Activated CD4-positive, alpha-beta T cell treated with anti-CD3 and anti-CD28 coated beads for 36 hours (primary cell): ENCODE measurements at places on chromosomes 4 and X.

DNA sequence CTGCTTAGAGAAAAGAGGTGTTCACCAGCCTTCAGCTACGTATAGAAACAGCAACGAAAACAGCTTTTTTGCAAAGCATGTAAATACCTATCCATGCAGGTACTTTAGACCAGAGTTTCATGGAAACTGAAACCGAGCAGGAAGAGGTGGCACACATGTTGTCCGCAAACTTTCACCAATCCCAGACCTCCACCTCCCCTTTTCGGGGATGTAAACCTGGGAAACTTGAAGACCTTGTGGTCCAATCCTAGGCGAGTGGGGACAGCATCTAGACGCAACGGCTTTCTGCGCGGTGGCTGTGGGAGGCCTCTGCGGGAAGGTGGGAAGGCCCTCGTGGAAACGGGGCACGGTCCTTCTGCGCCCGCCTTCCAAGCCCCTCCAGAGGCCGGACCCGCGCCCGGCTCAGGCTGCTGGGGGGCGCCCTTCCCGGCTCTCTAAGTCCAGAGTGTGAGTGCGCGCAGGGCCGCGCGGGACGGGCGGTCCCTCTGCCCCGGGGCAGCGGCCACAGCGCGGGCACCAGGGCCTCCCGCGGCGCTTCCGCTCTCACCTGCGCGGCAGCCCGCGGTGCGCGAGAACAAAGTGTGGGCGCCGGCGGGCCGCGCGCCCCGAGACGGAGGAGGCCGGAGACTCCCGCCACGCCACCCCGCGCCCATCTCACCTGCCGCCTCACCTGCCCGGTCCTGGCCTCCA lies 830 bp upstream of the SHROOM2 start:
- no peaks in the 10 kb centered on the region for H3K36me3 ChIP-seq
- no peak overlapping the region for H3K27ac ChIP-seq
- H3K4me1 ChIP-seq, result no peaks in the 10 kb centered on the region
- H3K4me3 ChIP-seq, result no peak overlapping the region
- H3K27me3 ChIP-seq, result peaks cover 31% of the 10 kb centered on the region

DNA sequence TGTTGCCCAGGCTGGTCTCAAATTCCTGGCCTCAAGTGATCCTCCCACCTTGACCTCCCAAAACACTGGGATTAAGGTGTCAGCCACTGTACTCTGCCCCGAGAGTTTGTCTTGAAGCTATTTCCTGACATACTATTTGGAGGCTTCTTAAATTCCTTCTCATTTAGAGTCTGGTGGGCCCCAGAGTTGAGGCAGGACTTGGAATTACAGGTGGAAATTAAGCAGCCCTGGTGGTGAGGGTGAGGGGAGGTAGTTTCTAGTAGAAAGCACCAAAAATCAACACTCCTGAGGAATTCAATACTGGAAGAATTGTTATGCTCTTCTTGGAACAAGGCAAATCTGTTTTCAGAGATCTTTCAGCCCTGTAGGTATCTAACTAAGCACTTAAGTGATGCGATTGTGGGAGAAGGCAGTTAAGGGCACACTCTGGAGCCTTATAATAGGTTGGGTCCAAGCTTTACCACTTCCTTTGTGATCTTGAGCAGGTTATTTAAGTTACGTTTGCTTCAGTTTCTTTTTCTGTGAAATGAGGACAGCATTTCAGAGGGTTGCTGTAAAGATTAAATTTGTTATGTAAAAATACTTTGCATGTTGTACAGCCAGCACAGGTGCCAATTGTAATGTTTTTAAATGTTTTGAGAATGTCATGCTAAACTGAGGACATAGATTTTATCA lies 200.7 kb downstream of the SOWAHB start:
- no peaks in the 10 kb centered on the region for H3K36me3 ChIP-seq
- peaks cover 22% of the 10 kb centered on the region for H3K27me3 ChIP-seq
- no peak overlapping the region for H3K27ac ChIP-seq
- H3K4me3 ChIP-seq, result no peak overlapping the region
- H3K4me1 ChIP-seq, result peaks cover 6% of the 10 kb centered on the region

DNA sequence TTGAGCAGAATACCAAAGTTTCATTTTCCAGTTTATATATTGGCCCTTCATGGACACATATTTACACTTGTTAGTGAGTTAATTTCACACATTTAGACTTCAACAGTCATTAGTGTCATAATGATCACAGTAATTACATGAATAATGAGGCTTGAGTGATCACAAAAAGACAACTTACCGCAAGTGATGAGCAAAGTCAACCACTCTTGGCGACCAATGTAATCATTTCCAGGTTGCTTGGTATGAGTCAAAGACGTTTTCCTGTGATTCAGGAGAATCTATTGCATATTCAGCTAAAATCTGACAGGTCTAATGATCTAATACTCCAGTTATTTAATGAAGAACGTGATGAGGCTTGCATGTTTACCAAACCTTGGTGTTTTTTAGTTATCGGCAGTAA lies 407.9 kb upstream of the TENM3 start:
- H3K4me3 ChIP-seq, result no peak overlapping the region
- no peaks in the 10 kb centered on the region for H3K27me3 ChIP-seq
- H3K36me3 ChIP-seq, result no peaks in the 10 kb centered on the region

DNA sequence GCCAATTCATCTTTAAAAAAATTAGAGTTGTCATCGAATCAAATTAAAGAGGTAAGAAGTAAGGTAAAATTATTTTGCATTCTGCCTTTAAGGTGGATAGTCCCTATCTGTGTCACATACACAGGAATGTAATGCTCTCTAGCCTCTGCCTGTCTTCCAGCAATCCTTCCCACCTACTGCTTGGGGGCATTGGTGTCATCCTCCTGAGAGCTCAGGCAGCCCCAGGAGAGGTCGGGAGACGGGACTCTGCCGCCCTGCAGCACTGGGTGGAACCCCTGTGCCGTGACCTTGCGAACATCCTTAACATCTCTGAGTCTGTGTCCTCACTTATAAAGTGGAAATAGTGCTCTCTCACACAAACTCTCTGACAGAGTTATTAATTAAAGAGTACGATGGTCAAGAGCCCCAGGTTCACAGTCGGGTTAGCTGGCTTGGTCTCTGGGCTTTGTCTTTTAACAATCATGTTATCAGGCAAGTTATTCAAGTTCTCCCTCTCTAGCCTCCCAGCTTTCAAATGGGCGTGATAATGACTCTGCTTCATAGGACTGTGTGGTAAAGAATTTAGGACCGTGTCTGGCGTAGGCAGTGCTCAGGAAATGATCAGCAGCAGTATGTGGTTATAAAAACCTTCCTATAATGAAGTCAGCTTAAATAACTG lies 10.2 kb downstream of the TLR3 start:
- no peak overlapping the region for H3K4me3 ChIP-seq
- no peak for DNase-seq
- H3K4me1 ChIP-seq, result no peaks in the 10 kb centered on the region
- H3K27me3 ChIP-seq, result peaks cover 4% of the 10 kb centered on the region
- H3K36me3 ChIP-seq, result no peaks in the 10 kb centered on the region

- H3K27me3 ChIP-seq, result no peaks in the 10 kb centered on the region
- no peaks in the 10 kb centered on the region for H3K4me1 ChIP-seq
- no peaks in the 10 kb centered on the region for H3K36me3 ChIP-seq
- no peak overlapping the region for H3K4me3 ChIP-seq
- DNase-seq, result no peak
- H3K27ac ChIP-seq, result no peak overlapping the region
These were observed 161.8 kb upstream of the PCDH18 start for GRCh38 chr4:137694138-137694537.

DNA sequence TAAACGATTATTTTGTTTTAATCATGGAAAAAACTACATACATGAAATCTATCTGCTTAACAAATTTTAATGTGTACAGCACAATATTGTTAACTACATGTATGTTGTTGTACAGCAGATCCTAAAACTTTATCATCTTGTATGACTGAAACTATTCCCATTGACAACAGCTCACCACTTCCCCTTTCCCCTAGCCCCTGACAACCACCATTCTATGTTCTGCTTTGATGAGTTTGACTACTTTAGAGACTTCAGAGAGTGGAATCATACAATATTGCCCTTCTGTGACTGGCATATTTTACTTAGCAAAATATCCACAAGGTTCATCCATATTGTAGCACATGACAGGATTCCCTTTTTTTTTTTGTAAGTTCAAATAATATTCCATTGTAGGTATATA lies 185.9 kb downstream of the CFAP299 start:
- no peaks in the 10 kb centered on the region for H3K4me1 ChIP-seq
- no peaks in the 10 kb centered on the region for H3K36me3 ChIP-seq
- H3K27ac ChIP-seq, result no peak overlapping the region
- H3K27me3 ChIP-seq, result no peaks in the 10 kb centered on the region

DNA sequence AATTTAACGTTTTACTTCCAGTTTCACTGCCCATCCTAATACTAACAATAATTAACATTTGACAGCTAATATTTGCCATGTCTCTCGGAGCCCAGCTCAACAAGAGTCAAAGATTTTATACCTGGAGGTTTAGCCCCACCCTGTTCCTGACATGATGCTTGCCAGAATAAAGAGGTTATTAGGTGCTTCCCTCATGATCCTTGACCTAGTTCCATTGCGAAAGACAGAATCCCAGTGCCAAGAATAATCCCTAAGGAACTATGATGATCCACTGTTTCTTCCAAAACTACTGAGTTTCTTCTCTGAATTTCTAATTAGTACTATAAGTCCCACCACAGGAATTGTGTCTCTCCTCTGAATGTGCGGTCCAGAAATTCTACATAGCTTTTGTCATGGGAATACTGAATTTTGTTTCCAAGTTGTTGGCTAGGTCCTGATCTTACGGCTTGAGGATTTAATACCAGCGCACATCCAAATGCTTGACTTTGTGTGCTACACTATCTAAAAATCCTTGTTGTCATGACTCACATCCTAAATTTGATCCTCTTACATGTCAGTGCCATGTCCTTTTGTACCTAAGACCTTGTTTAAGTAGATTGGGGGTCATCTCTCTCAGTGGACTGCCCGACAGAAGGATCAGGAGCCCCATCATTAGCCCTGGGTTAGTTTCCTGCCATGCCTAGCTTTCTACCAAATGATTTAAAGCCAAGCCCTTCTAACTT lies 23.1 kb downstream of the ANTXR2 start:
- no peak for DNase-seq
- H3K36me3 ChIP-seq, result peaks cover 31% of the 10 kb centered on the region
- no peak overlapping the region for H3K27ac ChIP-seq
- H3K4me1 ChIP-seq, result peaks cover 11% of the 10 kb centered on the region
- H3K4me3 ChIP-seq, result no peak overlapping the region
- H3K27me3 ChIP-seq, result no peaks in the 10 kb centered on the region

GRCh38 chr4:152961773-152962115 lies 25.6 kb downstream of the FHDC1 start:
- H3K36me3 ChIP-seq, result no peaks in the 10 kb centered on the region
- no peaks in the 10 kb centered on the region for H3K27me3 ChIP-seq
- no peak for DNase-seq
- H3K27ac ChIP-seq, result no peak overlapping the region
- no peaks in the 10 kb centered on the region for H3K4me1 ChIP-seq

DNA sequence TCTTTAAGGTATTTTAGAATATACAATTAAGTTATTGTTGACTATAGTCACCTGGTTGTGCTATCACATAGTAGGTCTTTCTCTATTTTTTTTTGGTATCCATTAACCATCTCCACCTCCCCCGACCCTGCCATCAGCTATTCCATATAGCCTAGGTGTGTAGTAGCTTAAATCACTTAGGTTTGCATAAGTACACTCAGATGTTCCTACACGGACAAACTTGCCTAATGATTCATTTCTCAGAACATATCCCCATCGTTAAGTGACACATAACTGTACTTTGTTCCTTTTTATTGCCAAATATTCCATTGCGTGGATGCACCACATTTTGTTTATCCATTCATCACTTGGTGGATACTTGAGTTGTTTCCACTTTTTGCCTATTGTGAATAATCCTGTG lies 67.9 kb downstream of the SLAIN2 start:
- no peaks in the 10 kb centered on the region for H3K27me3 ChIP-seq
- H3K27ac ChIP-seq, result no peak overlapping the region
- no peak overlapping the region for H3K4me3 ChIP-seq
- H3K36me3 ChIP-seq, result peaks cover 39% of the 10 kb centered on the region
- no peak for DNase-seq

DNA sequence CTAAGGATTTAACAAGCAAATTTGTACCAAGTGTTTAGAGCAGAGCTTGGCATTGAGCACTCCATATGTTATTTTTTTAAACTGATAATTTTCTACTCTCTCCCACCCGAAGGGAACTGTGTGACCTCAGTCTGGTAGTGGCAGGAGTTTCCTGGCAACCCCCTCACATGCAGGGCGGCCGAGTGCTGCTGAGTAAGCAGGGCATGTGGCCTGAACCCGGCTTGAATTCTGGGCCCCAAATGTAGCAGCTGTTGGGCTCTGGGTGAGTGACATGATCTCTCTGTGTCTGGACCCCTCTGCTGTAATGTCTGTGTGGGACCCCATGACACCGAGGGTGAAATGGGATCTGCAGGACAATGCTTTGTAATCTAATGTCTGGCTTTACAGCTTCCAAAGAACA lies 13.6 kb upstream of the C4orf50 start:
- peaks cover 3% of the 10 kb centered on the region for H3K27me3 ChIP-seq
- no peak overlapping the region for H3K27ac ChIP-seq
- H3K4me3 ChIP-seq, result no peak overlapping the region
- H3K36me3 ChIP-seq, result no peaks in the 10 kb centered on the region

GRCh38 chr4:71732706-71733105 lies 51.2 kb downstream of the GC start:
- peaks cover 5% of the 10 kb centered on the region for H3K27me3 ChIP-seq
- H3K4me3 ChIP-seq, result no peak overlapping the region
- no peak for DNase-seq
- H3K4me1 ChIP-seq, result no peaks in the 10 kb centered on the region

GRCh38 chr4:47852136-47852535 lies 14.3 kb upstream of the CORIN start:
- H3K27me3 ChIP-seq, result no peaks in the 10 kb centered on the region
- H3K4me3 ChIP-seq, result no peak overlapping the region
- H3K36me3 ChIP-seq, result peaks cover 22% of the 10 kb centered on the region
- no peak for DNase-seq
- no peaks in the 10 kb centered on the region for H3K4me1 ChIP-seq
- H3K27ac ChIP-seq, result no peak overlapping the region

DNA sequence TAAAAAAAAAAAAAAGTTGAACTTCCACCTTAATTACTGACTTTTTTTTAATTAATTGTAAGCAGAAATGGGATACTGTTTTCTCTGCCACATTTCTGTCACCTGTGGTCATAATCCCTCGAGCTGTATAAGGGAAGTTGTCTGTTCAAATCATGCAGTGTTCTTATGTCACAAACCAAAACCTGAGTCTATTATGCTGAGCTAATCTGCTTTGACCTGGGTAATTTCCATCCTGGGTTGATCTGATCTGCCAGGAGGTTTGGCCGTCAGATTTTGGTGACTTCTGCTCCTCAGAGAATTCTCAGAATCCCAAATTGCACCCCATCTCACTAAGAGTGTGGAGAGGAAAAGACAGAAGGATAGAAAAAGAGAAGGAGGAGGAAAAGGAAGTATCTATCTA lies 683.1 kb downstream of the KCTD8 start:
- H3K36me3 ChIP-seq, result no peaks in the 10 kb centered on the region
- H3K27me3 ChIP-seq, result no peaks in the 10 kb centered on the region
- DNase-seq, result no peak
- H3K4me1 ChIP-seq, result no peaks in the 10 kb centered on the region
- H3K4me3 ChIP-seq, result no peak overlapping the region
- no peak overlapping the region for H3K27ac ChIP-seq

DNA sequence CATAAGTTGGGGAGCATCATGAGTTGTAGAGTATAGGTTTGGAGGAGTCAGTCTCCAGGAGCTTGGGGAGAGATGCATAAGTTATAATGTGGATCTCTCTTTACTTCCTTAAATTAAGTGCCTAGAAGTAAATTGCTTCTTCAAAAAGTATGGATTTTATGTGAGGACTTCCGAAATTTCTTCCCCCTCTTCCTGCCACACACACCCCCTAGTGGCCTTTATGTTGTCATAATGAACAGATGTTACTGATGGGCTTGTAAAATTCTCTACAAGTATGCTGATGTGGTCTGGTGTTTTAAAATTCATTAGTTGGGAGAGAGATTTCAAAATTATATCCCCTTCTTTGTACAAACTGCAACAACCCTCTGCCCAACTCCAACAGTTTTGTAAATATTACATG lies 2.3 kb upstream of the METTL14 start:
- peaks cover 24% of the 10 kb centered on the region for H3K4me1 ChIP-seq
- H3K4me3 ChIP-seq, result no peak overlapping the region
- no peak for DNase-seq
- H3K27me3 ChIP-seq, result peaks cover 2% of the 10 kb centered on the region
- peaks cover 3% of the 10 kb centered on the region for H3K36me3 ChIP-seq
